Activated naive CD4-positive, alpha-beta T cell treated with anti-CD3 and anti-CD28 coated beads, Interleukin-2, amount 10 ng/mL, durations not matched to agents 7 days and 5 days (primary cell): ENCODE measurements at places on chromosomes 13 and 19.

DNA sequence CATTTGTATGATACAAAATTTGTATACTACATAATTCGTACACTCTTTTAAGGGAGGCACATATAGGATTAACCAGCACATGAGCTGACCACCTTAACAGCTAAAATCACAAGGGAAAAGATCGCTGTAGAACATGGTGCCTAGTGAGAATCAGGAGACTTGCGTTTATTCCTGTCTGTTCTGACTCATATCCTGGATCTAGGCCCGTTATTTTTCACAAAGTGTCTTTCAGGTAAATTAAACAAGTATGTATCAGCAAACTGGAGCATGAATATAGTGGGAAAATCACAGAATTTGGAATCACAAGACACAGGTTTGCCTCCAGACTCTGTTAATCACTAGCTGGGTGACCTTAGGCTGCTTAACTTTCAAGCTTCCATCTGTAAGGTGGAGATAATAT lies 47.5 kb upstream of the ESD start:
- DNase-seq: no peak

DNA sequence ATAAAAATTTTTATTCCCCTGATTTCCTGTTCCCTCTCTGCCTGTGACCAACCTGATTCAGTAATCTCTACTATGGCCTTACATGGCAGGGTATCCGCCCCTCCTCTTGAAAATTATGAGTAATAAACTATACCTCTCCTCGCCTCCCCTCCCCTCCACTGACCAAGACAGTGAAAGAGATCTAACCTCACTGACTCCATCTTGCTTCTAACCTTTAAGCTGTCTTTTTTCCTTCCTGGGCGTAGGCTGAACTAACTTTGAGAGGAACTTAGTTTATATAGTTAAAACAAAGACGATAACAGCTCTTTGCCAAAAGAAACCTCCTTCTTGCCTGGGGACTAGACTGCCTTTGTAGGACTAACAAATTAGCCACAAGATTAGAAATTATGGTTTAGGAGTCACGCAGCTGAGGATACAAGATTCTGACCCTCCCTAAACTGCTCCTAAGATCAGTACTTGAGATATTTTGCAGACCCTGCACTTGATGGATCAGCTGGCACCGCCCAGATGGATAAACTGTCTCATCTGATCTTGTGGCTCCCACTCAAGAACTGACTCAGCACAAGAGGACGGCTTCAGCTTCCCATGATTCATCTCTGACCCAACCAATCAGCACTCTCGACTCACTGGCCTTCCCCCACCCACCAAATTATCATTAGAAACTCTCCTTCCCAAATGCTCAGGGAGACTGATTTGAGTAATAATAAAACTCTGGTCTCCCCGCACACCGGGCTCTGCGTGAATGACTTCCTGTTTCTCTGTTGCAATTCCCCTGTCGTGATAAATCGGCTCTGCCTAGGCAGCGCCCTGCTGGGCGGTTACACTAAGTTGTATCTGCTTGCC lies 187.1 kb downstream of the TDRD3 start:
- no peak for DNase-seq

GRCh38 chr19:52673014-52673413 lies 34.9 kb upstream of the ZNF83 start:
- DNase-seq: no peak

- no peak for DNase-seq
Observed at GRCh38 chr19:13139633-13140311, 10.4 kb downstream of the STX10 start.

GRCh38 chr19:32172566-32173160 lies 172.7 kb upstream of the ZNF507 start:
- no peak for DNase-seq

- DNase-seq: no peak
Observed at GRCh38 chr13:64083396-64083795, 2667.7 kb upstream of the PCDH20 start.

DNA sequence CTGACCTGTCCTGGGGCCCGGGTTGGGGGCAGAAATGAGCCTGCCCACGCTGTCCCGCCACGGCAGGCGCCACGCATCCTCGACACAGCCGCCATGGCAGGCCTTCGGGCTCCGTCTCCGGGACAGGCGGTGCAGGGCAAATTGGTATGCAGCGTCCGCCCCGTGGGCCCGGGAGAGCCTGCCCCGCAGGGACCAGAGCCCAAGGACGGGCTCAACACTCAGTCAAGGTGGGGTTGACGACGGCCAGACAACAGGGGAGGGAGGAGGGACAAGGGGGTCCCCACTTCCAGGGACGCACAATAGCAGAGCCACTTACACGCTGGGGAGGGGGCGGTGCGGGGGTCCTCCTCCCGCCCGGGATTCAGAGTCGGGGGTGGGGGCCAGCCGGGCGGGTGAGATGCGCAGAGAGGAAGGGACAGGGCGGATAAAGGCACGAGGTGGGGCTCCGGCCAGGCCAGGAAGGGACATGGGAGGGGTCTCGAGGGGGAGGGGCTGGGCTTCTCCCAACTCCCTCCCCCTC lies 1.2 kb downstream of the CTXN1 start:
- no peak for DNase-seq

- peak; percentile 79 for DNase-seq
Observed at GRCh38 chr13:110138010-110138699, 168.8 kb downstream of the COL4A1 start.

- no peak for DNase-seq
Observed at GRCh38 chr13:76852986-76853385, 33.2 kb downstream of the KCTD12 start.

- no peak for DNase-seq
Observed at GRCh38 chr13:40193286-40194223, 472.9 kb downstream of the FOXO1 start.

DNA sequence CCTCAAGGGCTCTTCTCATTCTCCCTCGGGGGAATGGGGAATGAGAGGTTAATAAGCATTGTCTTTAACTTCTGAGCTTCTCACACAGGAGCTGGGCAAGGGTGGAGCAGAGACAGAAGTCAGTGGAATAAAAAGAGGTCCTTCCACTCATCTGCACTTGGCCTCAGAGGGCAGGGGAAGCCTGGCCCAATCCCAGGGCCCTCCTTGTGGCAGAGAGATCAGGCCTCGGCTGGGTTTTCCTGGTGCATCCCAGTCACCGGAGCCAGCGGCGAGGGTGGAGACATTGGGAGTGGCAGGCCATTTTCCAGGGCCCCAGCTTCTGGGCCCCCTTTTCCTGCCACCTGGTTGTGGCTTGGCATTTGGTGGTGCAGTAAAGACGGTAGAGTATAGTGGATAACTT lies 10.6 kb downstream of the CALM3 start:
- DNase-seq: peak; percentile 31

DNA sequence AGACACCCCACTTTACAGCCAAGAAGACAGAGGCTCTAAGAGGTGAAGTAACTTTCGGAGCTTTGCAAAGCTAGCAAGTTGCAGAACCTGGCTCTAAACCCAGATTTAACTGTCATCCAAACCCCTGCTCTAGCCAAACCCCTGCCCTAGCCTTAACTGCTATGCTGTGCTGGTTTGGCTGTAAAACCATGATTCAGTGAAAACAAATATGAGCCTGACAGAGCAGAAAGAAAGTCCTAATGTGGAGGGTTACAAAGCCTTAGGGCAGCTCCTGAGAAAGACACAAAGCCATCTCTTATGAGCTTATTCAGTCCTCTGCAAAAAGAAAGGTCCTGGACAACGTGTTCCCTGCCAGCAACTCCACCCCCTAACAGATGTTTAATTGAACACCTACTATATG lies 172.8 kb downstream of the KATNAL1 start:
- no peak for DNase-seq

DNA sequence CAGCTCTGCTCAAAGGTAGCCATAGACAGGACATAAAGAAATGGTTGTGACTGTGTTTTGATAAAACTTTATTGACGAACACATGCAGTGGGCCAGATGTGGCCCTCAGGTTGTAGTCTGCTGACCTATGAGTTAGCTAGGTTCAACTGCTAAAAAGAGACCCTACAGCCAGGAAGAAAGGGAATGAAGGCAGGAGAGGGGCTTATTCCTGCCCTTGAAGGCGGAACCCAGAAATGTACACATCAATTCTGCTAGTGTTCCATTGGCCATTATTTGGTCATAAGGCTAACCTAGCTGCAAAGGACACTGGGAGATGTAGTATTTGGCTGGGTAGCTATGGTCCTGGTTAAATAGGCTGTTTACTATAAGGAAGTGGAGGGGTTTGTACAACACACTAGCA lies 18.0 kb downstream of the APBA3 start:
- no peak for DNase-seq

DNA sequence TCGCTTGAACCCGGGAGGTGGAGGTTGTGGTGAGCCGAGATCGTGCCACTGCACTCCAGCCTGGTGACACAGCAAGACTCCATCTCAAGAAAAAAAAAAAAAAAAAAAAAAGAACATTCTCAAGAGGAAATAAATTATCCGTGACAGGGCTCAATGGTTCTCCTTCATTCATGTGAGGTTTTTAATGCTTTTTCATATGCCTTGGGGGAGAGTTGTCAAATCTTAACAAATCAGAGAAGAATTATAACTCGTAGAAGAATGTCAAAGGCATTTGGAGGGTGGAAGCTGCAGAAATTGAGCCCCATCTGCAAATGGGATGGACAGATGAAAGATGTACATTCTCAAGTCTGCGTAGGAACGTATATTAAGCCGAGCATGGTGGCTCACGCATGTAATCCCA lies 34.9 kb upstream of the HOMER3 start:
- no peak for DNase-seq

DNA sequence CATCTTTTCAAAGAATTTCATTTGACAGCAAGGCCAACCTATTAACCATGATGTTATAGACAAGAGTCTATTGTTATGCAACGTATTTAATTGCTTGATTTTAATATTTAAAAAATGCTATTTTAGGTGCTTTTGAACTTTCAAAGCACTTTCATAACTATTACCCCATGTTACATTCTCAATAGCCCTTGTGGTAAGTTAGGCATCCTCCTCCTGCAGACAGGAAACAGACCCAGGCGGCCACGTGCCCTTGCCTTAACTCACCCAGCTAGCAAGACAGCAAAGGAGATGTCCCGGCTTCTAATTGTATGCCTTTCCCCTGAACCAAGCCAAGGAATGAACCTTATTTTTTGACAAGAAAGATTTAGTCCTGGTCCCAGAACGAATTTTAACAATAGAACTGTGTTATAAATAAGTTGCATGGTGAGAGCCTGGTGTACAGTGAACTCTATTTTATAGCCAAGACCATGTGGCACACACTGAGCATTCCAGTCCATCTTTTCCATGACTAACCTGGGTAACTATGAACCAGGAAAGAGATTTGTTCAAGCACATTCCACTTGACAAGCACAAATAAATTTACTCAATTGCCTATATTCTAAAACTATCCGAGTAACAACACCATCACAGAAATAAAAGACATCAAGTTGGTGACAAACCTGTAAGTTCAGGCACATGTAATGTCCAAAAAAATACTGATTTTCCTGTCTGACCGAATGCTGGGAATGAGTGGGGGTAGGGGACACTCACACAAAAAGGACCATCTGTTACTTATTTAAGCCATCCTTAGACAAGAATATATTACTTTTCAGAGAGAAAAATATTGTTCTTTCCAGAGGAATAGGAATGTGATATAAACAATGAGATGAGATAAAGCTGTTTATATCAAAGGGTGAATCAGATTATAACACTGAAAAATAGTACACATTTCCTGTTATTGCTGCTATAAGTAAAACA lies 163.0 kb downstream of the EFNB2 start:
- no peak for DNase-seq

DNA sequence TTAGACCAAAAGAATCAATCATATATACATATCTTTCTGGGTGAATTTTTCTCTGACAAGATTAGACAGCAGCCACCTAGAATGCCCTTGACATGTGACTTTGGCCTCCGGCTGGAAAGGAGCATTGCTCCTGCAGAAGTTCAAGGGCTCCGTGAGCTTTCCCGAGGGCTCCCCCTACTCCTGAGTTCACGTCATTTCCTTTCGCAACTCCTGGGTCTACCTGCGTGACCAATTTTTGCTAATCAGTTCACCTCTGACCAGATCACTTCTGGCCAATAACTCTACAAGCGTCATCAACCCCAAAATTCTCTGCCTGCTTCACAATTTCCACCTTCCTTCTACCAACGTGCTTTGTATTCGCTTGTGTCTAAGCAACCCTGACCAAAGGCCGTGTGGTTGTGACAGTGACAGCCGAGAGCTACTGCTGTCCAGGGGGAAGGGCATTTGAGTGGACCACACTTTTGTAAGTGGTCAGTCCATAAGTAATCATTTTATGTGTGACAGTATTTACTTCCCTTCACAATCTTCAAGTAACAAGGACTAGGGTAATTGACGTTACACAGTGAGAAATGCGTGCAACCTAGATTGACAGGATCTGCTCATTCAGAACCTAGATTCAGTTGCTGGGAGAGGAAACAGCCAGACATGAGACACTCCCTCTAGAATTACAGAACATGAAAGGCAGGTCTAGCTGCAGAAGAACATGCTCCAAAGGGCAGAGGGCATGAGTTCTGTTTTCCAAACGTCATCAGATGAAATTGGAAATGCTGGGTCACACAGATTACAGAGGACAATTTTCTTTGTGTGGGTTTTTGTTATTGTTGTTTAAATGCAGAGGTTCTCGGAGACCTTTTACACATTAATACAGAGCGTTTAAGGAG lies 145.9 kb upstream of the SPACA7 start:
- DNase-seq: no peak

GRCh38 chr13:80164462-80164861 lies 176.5 kb downstream of the SPRY2 start:
- no peak for DNase-seq

GRCh38 chr13:44300895-44301638 lies 72.6 kb upstream of the SERP2 start:
- DNase-seq: no peak

DNA sequence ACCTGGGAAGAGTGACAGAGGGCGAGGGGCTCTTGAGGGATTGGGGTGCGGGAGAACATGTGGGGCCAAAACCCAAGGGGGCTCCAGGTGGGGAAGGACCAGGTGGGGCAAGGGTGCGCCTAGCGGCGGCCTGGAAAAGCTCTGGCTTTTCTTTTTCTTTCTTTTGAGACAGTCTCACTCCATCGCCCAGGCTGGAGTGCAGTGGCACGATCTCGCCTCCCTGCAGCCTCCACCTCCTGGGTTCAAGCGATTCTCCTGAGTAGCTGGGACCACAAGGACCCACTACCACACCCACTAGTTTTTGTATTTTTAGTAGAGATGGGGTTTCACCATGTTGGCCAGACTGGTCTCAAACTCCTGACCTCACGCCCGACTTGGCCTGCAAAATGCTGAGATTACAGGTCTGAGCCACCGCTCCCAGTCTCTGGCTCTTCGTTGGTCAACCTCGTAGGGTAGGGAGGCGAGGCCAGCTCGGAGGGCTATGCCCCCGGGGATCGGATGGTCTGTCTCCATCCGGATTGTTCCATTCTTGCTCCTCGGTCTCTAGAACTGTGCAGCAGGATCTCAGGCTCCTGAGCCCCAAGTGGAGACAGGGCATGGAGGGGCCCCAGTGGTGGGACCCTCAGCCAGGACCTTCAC lies 3.7 kb downstream of the GADD45B start:
- DNase-seq: no peak

GRCh38 chr13:28885181-28885580 lies 65.0 kb downstream of the MTUS2 start:
- no peak for DNase-seq

GRCh38 chr19:18021121-18021755 lies 13.3 kb downstream of the ARRDC2 start:
- DNase-seq: peak; percentile 69

GRCh38 chr13:103068836-103069235 lies 2.6 kb upstream of the SLC10A2 start:
- DNase-seq: no peak

GRCh38 chr13:38328699-38329098 lies 21.0 kb upstream of the UFM1 start:
- DNase-seq: no peak

- no peak for DNase-seq
Observed at GRCh38 chr19:4196587-4197148, 14.2 kb downstream of the ANKRD24 start.
